ENCODE measurements at places on chromosomes 4 and X.

DNA sequence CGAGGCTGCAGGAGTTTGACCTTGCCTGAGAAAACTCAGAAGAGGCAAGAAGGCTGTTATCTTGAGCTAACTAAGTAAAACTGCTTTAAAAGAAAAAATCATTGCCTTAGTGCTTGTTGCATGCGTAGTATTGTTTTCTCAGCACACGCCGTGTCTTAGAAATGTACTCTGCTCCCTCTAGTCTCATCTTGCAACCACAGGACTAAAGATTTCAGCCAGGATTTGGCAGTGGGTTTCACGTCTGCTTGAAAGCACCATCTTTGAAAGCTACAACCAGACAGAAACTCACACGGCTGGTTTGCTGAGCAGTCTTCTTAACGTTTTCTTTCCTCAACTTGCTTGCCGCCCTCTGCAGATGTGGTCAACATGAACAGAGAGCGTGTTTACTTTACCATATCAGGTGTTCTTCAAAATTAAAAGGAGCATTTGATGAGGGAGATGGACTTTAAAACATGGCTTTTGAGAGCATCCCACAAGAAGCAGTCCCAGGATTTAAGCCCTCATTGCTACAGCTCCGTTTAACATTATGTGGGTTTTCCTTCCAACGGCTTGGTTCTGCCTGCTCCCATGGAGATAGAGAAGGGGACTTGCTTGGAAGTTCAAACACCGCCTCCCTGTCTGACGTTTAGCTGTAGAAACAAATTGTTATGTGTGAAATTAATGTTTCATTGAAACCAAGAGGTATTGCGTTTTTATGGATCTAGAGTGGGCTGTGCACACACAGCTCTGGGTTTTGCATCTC, 3.4 kb downstream of the SORCS2 start:
- no peak for DNase-seq

GRCh38 chr4:159279084-159279483, 176.2 kb downstream of the RAPGEF2 start:
- no peak for DNase-seq

DNA sequence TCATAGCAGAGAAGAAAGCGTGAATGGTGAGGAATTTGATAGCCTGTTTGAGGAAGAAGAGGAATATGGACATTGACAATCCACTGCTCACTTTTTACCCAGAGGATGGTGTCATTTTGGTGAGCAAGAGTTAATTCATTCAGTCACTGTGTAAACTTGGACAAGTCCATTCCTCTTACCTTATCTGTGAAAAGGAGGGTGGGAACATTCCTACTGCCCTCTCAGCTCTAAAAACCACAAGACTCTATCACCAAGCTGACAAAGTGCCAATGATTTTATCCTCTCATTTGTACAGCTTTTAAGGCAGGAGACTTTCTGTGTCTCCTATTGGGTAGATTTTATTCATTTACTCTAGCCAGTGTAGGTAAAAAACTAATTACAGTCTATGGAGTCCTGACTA, 103.8 kb downstream of the LUZP4 start:
- no peak for DNase-seq

GRCh38 chrX:20019672-20020365, 29.0 kb upstream of the BCLAF3 start:
- no peak for DNase-seq

GRCh38 chrX:10939424-10939823, 171.7 kb upstream of the HCCS start:
- DNase-seq: no peak

DNA sequence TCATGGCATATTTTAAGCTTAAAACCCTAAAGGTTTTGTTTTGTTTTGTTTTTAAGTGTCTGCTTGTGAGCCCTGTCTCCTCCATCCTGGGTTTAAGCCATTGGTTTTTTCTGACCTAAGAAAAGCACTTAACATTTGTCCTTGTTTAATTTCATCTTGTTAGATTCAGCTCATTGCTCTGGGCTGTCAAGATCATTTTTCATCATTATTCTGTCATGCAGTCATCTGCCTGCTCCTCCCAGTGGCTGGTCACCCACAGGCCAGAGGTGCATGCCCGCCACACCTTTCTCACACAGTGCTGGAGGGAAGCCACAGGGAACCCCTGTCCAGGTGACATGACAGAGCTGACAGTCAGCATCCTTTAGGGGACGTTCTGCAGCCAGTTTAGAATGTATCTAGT, 11.7 kb upstream of the REELD1 start:
- no peak for DNase-seq

DNA sequence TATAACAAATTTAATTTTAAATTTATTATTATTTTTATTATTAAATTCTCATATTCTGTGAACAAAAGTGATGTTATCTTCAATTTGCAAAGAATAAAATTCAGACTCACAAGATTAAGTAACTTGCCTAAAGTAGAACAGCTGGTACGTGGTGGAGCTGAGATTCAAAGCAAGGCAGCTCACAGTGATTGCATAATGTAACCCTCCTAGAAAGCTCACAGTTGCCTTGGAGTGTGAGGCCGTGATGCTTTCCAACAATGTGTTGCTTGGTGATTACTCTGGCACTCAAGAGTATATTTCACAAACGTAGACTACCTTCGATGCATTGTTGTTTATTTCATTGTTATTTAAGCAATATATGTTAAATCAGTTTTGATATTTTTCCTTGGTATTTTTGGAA, 1039.2 kb upstream of the PABPC4L start:
- no peak for DNase-seq

DNA sequence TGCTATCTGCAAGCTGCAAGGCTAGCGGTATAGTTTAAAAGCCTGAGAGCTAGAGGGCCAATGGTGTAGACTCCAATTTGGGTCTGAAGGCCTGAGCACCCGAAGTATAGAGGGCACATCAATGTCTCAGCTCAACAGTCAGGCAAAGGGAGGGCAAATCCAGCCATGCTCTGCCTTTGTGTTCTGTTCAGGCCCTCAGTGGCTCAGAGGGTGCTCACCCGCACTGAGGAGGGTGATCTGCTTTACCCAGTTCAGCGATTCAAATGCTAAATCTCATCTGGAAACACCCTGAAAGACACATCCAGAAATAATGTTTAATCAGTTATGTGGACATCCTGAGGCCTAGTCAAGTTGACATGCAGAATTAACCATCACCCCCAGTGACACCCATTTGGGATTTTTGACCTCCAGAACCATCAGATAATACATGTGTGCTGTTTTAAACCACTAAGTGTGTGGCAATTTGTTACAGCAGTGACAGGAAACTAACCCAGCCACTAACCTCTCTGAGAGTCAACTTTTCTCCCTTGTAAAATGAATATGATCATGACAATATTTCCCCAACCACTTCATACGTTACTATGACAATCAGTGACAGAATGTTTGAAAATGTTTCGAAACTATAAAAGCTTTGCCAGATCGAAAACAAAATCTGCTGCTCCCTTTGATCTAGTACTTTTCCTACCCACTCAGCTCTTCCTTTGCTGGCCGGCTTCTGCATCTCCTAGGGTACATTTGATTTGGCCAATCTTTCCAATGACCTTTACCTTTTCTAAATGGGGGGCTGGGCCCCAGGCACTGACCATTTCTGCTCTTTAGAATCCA, 8.4 kb upstream of the TBL1X start:
- no peak for DNase-seq

DNA sequence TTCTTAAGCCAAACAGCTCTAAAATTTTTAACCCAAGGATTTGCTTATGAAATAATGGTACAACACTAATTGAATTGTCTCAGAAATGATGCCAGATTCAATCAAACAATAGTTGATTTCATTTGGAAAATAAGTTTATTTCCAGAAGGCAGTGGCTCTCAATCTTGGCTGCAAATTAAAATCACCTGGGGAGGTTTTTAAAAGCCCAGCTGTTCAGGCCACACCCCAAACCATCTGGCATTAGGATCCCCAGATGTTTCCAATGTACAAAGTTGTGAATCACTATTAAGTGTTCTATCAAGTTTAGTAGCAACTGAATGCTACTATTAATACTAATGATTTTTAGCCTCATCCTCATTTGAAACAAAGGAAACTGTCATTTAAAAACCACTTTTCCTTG, 22.2 kb downstream of the TMEM184C start:
- no peak for DNase-seq

DNA sequence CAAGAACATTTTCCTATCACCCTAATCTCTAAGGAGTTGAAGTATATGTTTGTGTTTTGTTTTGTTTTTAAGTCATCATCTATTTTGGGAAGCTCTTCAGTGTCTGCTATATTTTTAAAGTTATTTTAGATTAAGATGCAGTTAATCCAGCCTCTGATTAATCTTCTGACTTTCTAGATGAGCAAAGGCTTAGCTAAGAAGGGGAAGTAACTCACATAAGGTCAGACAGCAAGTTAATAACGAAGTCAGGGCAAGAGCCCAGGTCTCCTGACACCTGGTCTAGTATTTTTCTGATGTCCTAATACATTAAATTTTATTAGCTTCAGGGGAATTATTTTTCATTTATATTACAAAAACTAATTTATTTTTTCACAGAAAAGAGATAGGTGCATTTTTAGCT, 168.5 kb downstream of the SOWAHB start:
- no peak for DNase-seq

- DNase-seq: peak; percentile 1
These were observed 57.7 kb downstream of the NEIL3 start for GRCh38 chr4:177367336-177367735.

Data from NT2/D1 (cell line).